NCI-H1930 (cell line): ENCODE measurements at places on chromosomes 7 and 10.

DNA sequence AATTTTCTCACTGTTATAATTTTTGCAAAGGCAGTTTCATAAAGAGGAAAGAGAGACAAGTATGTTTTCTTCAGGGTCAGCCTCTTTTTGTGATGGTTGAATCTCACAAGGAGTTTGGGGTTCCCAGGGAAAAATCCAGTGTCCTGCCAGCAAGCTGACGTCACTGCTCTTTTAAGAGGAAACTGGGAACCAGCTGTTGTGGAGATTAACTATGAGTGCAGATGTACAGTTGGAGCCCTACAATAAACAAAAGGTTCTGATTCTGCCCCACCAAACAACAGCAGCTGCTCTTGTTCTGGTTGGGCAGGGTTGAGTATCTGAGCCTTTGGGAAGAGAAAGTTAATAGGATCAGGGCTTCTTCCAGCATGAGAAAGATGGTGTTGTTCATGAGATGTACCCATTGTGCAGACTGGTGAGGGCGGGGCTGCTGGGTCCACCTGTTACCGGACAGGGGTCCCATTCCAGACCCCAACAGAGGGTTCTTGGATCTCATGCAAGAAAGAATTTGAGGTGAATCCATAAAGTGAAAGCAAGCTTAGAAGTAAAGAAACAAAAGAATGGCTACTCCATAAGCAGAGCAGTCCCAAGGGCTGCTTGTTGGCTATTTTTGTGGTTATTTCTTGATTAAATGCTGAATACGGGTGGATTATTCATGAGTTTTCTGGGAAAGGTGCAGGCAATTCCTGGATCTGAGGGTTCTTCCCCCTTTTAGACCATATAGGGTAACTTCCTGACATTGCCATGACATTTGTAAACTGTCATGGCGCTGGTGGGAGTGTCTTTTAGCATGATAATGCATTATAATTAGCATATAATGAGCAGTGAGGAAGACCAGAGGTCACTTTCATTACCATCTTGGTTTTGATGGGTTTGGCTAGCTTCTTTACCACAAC is 12.5 kb downstream of the PRF1 start:
- DNase-seq: no peak

- no peak for DNase-seq
Observed at GRCh38 chr10:128780156-128780761, 654.0 kb upstream of the MKI67 start.

DNA sequence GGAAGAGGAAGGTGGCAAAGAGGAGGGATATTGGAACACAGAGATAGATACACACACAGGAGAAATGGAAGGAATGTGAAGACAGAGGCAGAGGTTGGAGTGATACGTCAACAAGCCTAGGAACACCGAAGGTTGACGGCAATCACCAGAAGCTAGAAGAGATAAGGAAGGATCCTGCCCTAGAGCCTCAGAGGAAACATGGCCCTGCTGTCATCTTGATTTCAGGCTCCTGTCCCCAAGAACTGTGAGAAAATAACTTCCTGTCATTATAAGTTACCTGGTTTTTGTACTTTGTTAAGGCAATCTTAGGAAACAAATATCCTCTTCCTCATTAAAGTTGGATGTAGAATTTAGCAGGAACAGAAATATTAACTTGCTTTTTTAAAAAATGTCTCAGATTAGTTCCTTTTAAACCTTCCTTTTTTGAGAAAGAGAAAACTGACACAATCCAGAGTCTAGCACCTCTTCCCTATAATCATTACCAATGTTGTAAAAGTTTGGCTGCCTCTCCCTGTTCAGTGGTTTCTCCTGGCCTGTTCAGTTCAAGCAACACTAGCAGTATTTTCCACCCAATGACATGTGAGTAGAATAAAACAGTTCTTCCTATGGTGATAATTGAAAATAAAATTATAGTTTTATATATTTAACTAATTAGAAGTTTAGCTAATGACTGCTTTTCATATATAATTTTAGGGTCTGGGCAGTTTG is 28.8 kb upstream of the GNAI1 start:
- DNase-seq: no peak

DNA sequence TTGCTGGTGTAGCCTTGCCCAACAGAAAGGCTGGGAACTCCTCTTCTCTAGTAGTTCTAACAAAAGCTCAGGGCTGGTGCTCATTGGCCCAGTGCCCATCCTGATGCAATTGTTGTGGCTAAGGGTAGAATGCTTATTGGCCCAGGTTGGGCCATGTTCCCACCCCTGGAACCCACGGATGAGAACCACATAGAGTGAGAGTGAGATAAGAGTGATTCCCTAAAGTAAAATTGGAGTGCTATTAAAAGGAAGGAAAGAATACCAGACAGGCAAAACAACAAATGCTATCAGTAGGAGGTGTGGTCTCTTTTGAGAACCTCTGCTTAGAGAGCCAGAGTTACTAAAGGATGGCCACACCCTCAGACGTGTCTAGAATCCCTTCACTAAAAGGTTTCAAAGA is 49.2 kb downstream of the LGI1 start:
- no peak for DNase-seq

- DNase-seq: no peak
Observed at GRCh38 chr10:5813091-5813340, 218 bp downstream of the GDI2 start.

- DNase-seq: no peak
Observed at GRCh38 chr7:50738932-50739331, 43.8 kb downstream of the GRB10 start.

DNA sequence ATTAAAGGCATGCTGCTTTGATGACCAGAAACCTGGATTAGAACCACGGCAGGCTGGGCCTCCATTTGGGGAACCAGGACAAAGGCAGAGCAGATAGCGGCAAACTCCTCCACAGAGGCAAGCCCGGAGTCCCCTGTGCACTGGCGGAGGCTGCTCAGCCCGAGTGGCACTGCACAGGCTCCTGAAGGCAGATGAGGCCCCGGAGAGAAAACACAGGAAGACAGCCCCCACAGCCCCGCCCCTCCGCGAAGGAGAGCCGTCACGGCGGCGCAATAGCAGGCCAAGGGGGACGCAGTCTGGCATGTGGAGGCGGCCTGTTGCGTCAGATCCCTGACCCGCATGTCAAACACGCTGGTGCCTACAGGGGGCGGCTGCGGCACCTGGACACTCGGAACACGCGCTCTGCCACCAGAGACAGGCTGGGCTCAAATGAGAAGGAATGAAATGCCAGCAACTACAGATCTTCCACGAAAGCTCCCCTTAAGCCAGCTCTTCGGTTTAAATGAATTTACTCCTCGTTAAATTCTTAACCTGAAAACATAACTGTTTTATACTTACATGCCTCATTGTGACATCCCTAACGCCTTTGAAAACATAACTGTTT is 128.5 kb downstream of the MAD1L1 start:
- no peak for DNase-seq

DNA sequence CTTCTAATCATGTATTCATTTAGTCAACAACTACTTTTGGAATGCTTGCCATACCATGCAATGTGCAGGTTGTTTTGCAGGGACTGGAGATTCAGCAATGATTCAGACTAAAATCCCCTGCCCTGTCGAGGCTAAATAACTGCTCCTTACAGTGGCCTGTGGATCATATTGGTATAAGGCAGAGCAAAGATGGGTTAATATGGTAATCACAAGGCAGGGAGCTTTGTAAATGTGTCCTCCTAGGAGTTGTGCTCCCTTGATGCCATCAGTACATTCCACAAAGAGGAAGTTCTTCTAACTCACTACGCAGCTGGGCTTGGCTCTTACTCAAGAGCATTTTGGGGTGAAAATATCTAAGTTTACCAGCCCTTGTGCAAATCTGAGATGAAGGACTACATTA is 614 bp upstream of the IFIT2 start:
- DNase-seq: no peak

GRCh38 chr7:24704311-24704710 is 53.0 kb downstream of the GSDME start:
- no peak for DNase-seq

DNA sequence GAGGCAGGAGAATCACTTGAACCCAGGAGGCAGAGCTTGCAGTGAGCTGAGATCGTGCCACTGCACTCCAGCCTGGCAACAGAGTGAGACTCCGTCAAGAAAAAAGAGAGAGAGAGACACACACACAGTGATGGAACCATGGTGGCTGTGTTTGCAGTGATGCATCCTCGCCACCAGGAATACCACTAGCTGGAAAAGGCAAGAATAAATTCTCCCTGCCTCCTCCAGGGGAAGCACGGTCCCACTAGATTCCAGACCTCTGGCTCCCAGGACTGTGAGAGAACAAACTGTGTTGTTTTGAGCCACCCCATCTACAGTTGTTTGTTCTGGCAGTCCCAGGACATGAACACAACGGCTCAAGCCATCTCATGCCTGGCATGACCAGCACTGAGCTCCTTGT is 320.3 kb upstream of the FOXK1 start:
- no peak for DNase-seq
